MG63 (cell line): ENCODE measurements at places on chromosomes 6 and 20. TPM values are rescaled to one million over a fixed set of nuclear protein-coding genes. Genes with fewer than 3 reads are reported as not detected.

AVP gene
- total RNA-seq: not detected in 2 replicates

GRCh38 chr6:48474830-48475229 lies 363.8 kb upstream of the PTCHD4 start:
- DNase-seq: peak; percentile 75

DNA sequence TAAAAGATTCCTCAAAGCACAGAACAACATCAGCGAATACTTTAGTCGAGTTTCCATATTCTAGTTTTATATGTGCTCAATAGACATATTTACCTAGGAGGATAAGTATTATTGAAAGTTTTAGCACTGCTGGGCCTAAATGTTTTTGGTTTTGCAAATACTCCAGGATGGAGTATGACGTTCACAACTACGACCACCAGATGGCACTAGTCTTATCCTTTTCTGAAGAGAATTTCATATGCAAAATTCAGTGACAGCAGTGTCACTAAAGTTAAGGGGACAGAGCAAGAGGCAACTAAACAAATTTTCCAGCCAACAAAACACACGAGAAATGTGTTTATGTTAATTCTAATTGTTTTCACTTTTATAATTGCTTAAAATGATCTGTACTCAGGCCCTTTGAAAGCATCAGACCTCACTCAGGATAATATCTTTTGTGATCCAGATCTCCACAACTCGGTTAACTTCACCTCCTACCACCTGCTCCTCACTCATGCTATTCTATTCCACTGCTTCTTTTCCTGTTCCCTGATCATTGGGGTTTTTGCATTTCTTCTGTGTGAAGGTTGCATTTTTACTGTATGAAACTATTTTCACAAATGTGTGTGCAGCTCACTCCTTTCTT lies 220.8 kb downstream of the TRDN start:
- DNase-seq: peak; percentile 13

DNA sequence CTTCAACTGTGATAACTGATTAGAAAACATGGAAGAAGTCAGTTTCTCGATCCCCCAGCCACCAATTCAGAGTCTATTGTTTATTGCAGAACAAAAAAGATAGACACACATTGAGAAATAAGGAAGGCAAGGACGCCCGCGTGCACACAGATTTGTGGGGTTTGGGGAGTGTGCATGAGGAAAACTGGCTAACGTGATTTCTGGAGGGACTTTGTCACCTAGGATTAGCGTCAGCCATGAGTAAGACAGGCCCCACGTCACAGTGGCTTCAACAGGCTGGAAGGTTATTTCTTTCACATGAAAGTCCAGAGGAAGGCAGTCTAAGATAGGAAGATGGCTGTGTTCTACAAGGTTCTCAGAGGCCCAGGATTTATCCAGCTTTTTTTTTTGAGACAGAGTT lies 7.7 kb downstream of the ZNF341 start:
- DNase-seq: no peak

- DNase-seq: no peak
These were observed 339.0 kb downstream of the NRN1 start for GRCh38 chr6:5667737-5668136.
